ENCODE measurements at places on chromosomes 7 and 10.

- DNase-seq = peak; percentile 20
These were observed 72.8 kb upstream of the GLCCI1 start for GRCh38 chr7:7895754-7896153.

DNA sequence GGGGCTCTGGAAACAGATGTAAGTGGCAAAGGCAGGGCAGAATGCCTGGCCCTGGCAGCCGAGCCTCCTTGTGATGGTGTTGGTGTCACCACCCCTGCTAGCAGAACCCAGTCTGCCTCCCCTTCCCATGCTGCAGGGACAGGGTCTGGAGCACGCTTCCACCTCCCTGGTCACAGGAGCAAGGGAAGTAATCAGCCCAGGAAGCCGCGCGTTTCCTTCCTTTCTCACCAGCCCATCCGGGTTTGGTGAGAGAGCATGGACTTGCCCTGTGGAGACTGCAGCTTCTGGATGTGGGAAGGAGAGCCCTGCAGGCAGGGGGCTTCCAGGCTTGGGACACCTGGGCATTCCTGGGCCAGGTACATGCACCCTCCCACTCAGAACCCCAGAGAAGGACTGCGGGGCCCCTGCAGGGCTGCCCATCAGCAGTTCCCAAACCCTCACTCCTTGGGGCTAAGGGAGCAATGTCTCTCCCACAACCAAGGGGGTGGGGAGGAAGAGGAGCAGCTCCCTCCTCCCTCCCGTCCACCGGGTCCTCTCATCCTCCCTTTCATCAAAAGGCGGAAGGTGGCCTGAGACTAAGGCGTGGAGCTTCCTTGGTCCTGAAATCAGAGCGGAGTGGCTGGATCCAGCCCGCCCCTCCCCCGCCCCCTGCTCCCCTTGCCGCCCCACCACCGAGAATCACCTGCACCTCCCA lies 1.8 kb downstream of the MMRN2 start:
- DNase-seq = no peak

GRCh38 chr10:94213980-94214379 lies 148.8 kb downstream of the NOC3L start:
- no peak for DNase-seq

GRCh38 chr7:145169908-145170307 lies 334.1 kb upstream of the TPK1 start:
- peak; percentile 62 for DNase-seq

DNA sequence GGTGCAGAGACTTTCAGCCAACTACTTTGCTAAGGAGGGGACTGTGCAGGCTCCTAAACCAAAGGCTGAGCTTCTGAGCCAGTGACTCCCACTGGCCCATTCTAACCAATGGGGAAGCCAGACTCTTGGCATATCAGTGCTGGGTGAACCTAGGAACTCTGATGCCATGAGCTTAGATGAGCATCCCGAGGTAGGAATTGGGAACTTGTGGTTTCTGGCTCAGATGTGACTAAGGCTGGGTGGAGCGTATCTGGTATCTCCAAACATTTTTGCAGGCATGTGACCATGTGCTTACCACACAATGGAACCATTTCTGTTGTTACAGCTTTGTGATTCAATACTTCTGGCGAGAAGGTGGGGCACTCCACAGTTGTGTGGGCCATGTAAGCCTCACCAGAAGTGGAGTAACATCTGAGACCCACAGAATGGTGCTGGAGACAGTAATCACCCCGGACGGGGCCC lies 2.5 kb upstream of the AVPI1 start:
- no peak for DNase-seq

DNA sequence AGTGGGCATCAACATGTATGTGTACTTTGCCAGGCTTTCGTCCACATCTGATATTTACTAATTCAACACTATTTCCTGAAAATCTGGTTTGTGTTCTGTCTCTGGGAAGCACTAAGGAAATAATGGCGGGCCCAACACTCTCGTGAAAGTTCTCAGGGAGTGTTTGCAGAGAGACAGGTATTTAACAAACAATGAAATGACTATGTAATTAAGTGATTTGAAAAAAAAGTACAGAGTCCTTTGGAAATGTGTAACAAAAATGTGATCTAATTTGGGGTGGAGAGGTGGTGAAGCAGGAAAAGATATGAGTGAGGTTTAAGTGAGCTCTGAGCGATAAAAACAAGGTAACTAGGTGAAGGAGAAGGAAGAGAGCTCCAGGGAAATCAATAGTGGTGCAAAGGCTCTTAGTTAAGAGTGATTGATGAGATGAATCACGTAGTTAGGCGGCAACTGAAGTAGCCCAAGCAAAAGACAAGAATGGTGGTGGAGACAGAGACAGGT lies 95.3 kb upstream of the DNAJB12 start:
- DNase-seq = no peak

DNA sequence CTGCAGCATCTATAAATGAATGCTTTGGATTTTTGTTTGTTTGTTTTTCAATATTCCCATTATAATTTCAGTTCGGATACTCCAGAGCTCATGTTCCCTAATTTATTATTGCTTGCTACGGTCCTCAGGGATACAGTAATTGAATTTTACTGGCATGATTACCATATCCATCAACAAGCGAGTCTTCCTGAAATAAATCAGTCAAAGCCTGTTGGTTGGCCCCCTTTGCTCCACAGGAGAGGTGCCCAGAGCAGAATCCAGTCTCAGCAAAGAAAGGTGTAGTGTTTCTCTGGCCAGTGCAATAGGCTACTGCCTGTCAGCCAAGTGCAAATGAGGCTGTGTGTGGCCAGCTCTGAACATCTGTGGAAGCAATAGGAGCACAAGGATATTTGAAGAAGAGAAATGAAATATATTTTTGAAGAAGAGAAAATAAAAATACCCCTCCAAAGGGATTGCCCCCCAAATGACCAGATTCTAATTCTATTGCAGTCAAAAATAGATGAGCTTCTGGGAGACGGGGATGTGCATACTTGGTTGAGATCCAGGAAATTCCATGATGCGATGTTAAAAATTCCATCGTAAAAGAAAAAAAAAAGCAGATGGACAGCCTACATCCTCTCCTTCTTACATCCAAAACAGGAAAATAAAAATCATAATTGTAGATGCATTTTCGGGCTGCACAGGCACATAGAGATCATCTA lies 18.1 kb downstream of the TRIL start:
- DNase-seq = no peak

DNA sequence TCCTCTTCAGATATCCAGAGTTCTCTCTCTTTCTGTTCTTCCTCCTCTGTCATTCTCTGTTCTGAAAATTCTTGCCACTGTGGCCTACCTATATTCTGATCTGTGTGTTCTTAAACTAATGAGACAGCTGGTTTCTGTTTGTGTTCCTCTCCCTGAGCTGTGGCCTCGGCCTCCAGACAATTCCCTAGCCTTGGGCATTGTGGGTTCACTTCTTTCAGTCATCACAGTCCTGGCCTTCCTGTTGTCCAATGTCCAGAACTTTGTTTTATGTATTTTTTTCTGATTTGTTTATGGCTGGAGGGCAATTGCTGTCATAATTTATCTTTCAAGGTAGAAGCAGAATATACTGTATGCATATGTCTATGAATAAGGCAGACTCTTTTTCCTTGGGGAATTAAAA lies 173.2 kb upstream of the MTPN start:
- DNase-seq = no peak

DNA sequence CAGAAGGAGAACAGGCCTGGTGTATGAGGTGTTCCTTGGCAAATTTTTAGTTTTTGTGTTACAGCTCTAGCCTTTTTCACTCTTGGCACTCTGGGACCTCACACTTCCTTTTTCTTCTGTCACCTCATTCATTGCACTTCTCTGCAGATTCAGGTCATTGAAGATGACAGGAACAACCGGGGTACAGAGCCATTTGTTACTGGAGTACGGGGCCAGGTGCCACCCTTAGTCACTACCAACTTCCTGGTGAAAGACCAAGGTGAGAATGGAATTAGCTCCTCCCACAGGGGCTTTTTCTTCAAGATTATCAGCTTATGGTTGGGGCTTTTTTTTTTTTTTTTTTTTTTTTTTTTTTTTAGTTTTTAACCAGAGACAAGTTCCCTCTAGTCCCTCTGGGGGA lies 18.5 kb upstream of the CHCHD1 start:
- no peak for DNase-seq

- DNase-seq = no peak
These were observed 327.3 kb downstream of the PHTF2 start for GRCh38 chr7:78125884-78126283.

GRCh38 chr10:114401195-114401791 lies 3.0 kb downstream of the AFAP1L2 start:
- DNase-seq = no peak

- no peak for DNase-seq
These were observed 19.0 kb upstream of the CPN1 start for GRCh38 chr10:100100651-100101184.

DNA sequence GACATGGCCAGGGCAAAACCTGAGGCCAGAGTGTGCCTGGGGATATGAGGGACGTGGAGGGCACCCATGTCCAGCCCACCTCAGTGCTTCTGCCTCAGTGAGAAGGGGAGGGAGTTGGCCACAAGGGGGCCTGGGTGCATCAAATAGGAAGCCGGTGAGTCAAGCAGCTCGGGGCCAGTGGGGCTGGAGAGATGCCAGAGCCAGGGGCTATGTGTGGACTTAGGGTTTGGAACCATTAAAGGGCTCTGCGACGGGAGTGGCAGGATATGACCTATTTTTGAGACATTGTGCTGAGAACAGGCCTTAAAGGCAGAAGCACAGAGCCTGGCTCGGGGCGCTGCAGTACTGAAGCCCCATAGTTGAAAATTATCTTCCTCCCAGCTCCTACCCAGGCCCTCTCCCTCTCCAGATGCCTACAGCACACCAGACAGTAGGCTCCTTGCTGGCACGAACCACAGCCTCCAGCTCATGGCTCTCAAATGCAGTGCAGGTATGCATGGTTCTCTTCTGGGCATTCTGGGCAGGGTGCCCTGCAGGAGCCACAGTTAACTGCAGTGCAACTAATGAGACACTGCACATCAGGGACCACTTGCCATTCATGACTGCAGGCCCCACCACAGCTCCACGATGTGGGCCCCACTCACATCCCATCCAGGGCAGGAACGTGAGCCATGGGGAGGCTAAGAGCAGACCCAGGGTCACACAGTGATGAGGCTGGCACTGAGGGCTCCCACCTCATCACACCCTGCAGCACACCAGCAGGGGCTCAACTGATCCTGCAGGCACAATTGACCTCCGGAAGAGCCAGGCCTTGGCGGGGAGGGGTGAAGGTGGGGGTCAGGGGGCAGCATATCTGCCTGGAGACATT lies 7.2 kb upstream of the PGAM2 start:
- peak; percentile 52 for DNase-seq

DNA sequence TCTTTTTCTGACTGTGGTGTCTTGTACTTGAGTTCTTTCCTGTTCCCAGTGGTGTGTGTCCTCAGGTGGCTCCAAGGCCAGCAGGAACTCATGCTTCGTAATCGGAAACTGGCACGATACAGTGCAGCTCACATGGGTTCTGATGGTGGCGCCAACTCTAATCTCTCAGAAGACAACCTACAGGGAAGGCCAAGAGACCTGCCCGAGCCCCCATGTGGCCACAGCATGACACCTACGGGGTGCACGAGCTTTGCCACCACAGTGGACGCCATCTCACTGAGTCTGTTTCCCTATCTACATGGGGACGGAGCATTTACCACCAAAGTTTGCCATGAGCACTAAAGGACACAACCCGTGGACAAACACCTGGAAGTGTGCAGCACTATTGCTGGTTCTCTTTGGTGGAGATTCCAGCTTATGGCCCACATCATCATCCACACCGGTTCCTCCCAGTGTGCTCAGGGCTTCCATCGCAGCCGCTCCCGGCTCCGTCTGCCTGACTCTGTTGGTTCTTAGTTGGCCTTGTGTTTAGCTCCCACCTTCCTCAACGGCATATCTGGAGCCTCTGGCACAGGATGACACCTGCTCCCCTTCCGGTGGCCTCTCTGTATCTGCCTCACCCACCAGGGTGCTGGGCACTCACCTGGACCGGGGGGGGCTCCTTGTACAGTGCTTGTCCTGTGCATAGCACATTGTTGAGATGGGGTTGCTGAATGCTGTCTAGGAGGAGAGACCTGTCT lies 586.6 kb upstream of the MKI67 start:
- no peak for DNase-seq

DNA sequence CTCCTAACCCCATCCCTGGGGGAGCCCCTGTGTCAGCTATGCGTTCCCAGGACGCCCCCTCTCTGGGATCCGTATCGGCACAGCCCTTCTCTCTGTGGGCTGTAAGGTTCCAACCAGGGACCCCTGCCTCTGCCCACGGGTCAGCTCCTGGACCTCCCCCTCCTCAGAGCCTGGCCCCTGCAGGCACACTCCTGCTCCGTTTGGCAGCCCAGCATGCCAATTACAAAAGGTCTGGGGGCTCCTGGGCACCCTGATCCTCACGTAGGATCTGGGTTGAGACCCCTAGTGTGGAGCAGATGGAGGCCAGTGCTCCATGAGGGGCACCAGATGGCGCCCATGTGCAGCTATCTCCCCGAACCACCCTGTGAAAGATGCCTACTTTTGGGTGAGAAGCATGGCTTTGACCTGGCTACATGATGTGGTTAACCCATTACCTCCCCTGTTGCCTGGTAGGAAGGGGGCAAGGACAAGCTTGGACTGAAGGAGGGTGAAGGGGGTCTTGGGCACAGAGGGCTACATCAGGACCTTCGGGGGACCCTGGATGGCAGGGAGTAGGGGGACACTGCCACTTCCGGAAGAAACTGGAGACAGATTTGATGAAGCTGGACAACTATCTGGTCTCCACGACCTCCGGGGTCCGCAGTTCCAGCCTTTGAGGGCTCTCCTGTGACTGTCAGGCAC lies 9.0 kb downstream of the TACR2 start:
- no peak for DNase-seq

- no peak for DNase-seq
These were observed 118.8 kb upstream of the VIPR2 start for GRCh38 chr7:159263430-159263829.

- no peak for DNase-seq
These were observed 59.9 kb upstream of the TM9SF3 start for GRCh38 chr10:96646751-96647166.

DNA sequence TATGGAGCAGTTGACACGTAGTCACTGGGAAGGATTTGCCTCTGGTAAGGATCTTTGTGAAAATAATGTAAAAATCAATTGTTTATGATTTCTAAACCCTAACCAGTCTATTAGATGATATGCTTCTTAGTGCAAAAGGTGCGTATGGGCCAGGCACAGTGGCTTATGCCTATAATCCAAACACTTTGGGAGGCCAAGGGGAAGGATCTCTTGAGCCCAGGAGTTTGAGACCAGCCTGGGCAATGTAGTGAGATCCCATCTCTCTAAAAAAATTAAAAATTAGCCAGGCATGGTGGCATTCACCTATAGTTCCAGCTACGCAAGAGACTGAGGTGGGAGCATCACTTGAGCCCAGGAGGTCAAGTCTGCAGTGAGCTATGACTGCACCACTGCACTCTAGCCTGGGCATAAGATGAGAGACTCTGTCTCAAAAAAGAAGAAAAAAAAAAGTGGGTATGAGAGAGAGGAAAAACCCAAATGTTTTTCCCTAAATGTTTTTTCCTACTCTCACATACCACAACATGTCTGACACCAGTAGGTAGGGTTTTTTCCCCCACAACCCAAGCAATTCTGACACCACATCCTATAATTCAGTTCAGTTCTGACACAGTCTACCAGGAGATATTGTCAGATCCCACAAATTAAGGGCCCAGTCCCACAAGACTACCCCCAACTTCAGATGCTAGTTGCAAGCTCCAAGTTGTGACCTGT lies 36.5 kb downstream of the DNAJC9 start:
- no peak for DNase-seq

GRCh38 chr7:47757921-47758411 lies 176.1 kb upstream of the TNS3 start:
- no peak for DNase-seq

Measured in NCI-H1092 (cell line).